ENCODE measurements at places on chromosomes 5 and 9. TPM values are rescaled to one million over a fixed set of nuclear protein-coding genes. Genes with fewer than 3 reads are reported as not detected.

DNA sequence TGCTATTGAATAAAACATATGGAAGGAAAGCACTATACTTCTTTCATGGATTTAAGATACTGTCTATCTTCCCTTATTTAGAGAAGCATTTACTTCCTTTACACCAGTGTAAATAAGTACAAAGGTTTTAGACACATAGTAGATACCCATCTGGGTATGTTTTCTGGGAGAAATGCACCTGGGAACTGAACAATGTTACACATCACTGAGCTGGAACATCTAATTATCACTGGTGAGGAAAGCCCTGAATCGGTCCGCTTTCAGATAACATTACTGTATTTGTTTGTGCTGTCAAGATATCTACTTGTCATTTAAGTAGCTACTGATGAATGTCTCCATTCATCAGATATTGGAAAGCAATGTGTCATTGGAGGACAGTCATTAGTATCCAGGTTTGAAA lies 964.7 kb upstream of the PTPRD start:
- DNase-seq, result no peak

DNA sequence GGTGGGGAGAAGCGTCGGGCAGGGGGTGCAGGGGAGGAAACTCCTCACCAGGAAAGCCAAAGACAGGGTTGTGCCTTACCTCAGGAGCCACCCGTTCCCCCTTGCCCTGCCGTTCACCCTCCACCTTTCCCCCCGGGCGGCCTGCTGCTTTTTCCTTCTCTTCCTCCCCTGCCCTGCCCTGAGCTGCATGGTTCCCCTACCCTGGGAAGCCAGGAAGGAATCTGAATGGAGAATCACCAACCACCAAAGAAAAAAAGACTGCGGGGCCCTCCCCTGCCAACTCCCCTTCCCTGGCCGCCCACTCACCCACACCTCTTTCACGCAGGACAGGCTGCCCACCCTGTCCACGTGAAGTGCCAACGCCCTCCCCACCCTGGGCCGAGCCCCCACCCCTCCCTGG lies 820 bp upstream of the NFX1 start:
- no peak for DNase-seq

GAS1 gene
- 73.9 TPM for total RNA-seq

CD72 gene
- 1.3 TPM for total RNA-seq

DNA sequence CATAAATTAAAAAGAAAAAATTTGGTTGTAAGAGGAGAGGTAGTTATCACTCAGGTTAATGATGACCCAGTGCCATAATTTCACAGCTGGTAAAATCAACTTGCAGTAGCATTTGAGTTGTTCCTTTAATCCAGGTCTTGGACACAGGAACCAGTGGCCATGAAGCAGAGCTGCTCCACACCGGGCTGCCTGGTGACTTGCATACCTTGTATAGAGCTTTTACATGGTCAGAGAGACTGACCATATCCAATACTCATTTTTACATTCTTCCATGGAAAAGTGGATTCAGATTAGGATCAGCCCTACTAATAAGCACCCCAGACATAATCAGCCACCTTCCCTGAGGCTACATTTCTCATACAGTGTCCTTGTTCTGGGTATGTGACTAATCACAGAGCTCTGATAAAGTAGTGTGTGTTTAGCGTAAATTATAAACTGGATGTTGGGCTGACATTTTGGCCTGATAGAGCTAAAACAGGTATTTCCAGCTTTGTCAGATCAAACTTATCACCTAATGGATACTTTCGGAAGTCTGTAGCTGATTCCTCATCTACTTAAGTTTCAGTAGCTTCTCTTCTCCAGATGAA lies 77.0 kb upstream of the ZSWIM6 start:
- no peak for DNase-seq

IFNB1 gene
- not detected for total RNA-seq

DNA sequence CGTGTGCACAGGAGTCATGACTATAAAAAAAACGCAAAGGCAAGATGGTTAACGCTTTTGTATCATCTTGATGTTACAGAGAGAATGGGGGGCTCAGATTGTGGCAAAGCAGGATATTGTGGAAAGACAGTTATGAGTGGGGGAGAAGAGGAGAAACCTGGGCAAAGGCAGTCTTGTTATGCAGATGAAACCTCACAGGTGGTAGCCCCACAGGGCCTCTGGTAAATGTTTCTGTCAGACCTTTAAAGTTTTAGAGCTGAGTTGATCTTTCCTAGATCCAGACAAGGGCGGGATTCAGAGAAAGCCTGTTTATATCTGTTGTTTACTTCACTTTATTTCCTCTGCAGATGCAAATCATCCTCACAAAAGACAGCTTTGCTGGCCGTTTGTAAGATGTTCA lies 55.2 kb downstream of the C9orf85 start:
- DNase-seq, result no peak

MSX2 gene
- 2.6 TPM for total RNA-seq

GRCh38 chr9:119240546-119240945 lies 128.7 kb downstream of the BRINP1 start:
- DNase-seq, result no peak

DNA sequence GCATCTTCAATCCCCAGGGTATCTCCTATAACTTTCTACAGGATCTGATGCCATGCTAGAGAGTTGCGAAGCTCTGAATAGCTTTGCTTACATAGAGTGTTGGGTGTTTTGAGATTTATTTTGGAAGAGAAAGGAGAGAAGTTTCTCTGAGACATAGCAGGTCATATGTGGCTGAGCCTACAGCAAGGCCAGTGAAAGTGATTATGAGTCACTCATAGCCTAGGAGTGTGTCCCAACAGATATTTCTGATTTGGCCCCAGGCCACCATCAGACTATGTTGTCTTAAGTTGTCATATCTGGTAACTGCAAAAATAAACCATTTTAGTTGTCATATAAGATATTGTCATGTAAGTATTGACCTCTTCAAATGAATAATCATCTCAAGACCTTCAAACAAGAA lies 132.0 kb upstream of the RAI14 start:
- DNase-seq, result no peak

DNA sequence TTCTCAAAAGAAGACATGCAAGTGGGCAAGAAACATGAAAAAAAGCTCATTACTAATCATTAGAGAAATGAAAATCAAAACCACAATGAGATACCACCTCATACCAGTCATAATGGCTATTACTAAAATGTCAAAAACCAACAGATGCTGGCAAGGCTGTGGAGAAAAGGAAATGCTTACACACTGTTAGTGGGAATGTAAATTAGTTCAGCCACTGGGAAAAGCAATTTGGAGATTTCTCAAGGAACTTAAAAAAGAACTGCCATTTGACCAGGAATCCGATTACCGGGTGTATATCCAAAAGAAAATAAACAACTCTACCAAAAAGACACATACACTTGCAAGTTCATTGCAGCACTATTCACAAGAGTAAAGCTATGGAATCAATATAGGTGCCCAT lies 595.4 kb upstream of the RIOK2 start:
- no peak for DNase-seq

ADAMTS2 gene
- total RNA-seq, result 27.1 TPM

GRCh38 chr5:73311291-73312110 lies 137.1 kb downstream of the FOXD1 start:
- DNase-seq, result peak; percentile 34

SMIM3 gene
- 8.4 TPM for total RNA-seq

- no peak for DNase-seq
Measured at GRCh38 chr5:5116956-5117355, 23.2 kb upstream of the ADAMTS16 start.

GRCh38 chr9:131276891-131277286 lies 579 bp upstream of the FAM78A start:
- no peak for DNase-seq

PHF24 gene
- 36.0 TPM for total RNA-seq

GRCh38 chr9:77211561-77211960 lies 34.2 kb downstream of the VPS13A start:
- DNase-seq, result no peak

DNA sequence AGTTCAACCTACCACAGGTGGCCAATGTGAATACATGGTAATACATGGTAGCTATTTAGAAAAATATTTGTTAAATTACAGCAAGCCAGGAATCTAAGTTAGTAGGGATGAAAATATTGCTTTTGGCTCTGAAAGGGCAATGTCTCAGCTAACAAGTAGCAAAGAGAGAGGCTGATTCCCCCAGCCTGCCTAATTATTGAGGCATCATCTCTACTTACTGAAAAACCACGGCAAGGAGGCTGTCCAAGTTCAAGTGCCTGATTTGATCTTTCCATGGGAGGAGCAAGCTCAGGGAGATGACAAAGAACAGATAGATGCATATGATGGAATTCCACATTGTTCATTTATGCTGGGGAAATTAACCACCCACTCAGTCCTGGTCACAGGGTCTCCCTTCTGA lies 28.7 kb upstream of the UBTD2 start:
- DNase-seq, result no peak

DNA sequence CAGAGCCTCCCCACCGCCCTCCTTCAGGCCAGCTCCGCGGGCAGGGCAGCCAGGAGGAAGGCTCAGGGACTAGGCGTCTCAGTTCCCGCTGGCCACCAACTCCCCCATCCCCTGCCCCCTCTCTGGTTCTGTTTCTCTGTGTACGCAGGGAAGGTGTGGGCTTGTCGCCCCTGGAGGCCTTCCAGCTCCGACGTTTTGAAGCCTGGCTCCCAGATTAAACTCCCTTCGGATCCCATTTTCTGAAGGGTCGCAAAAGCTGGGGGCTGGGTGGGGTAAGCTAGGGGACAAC lies 346 bp downstream of the ATOX1 start:
- DNase-seq, result no peak

DNA sequence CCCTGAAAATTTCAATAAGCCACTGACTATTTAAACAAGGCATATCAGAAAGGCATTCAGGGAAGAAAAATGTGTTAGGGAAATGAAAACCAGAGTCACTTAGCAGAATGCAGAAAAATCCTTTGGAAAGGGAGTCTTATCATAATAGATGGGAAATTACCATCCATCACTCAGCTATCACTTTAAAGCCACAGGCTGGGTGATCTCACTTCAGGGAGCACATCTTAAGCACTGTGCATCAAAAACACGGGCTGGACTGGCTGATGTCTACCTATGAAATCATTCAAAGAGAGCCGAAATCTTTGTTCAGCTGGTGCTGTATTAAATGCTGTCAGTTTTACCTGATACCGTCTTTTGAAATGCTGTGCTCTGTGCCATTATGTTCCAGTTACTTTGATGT lies 73.5 kb downstream of the C9orf57 start:
- DNase-seq, result no peak

DNA sequence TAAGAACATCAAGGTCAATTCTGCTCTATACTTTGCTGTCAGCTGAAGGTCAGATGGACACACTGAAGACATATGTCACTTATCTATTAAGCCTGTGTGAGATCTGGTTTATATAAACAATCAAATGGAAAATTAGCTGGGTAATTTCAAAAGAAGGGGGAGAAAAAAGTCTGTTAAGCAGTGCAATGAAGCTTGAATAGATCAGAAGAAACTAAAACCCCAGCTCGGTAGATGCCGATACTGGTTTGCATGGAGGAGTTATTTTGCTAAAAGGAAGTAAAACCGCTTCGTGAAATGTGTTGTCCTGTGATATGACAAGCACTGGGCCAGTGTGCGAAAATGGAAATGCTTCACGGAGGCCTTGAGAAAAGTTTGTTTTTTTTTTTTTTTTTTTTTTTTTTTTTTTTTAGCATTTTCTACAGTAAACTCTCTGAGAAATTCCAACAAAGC lies 148.8 kb downstream of the MEF2C start:
- DNase-seq, result peak; percentile 33

DNA sequence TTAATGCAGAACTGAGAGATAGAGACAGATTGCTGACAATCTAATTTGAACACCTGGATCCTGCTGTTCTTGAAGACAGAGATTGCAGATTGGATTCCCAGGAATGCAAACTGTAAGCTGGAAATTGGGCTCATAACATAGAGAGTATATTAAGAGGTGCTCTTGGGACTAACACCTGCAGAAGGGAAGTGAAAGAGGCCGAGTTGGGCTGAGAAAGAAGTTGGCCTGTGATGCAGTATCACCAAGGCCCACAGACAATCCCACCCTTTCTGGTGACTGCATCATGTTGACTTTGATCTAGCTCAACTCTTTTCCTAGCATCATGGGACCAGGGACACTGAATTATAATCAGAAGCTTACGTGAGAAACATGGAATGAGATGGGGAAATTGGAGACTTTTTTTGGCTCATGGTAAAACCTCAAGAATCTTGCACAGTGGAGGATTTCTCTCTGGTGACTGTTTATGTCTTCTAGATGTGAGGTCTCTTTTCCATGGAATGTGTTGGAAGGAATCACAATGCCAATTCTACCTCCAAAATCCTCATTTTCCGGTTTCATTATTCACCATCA lies 36.5 kb upstream of the NUDT12 start:
- no peak for DNase-seq

DNA sequence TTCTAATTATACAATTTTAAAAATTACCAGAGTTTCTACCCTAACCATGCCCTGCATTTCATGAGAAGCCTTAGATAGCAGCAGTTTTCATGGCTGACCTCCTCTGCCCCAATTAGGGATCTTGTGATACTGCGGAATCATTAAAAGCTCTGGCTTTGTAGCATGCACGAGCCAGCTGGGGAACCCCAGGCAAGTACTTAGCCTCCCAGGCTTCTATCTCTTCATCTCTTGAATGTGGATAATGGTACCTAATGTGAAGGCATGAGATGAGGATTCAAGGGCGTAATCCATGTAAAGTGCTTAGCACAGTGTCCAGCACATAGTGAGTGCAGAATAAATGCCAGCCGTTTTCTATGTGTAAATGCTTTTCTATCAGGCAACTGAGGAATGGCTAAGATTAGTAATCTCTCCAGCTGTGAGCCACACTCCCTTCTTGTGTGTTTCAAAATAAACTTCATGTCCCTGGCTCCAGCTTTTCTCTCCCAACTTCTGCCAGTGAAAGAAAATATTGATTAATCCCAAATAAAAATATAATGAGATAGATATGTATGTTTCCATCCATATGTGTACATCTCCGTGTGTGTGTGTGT lies 88.4 kb downstream of the APBA1 start:
- DNase-seq, result no peak

SVEP1 gene
- total RNA-seq, result 10.9 TPM

KCNN2 gene
- 7.3 TPM for total RNA-seq

RGS14 gene
- 14.4 TPM for total RNA-seq

DNA sequence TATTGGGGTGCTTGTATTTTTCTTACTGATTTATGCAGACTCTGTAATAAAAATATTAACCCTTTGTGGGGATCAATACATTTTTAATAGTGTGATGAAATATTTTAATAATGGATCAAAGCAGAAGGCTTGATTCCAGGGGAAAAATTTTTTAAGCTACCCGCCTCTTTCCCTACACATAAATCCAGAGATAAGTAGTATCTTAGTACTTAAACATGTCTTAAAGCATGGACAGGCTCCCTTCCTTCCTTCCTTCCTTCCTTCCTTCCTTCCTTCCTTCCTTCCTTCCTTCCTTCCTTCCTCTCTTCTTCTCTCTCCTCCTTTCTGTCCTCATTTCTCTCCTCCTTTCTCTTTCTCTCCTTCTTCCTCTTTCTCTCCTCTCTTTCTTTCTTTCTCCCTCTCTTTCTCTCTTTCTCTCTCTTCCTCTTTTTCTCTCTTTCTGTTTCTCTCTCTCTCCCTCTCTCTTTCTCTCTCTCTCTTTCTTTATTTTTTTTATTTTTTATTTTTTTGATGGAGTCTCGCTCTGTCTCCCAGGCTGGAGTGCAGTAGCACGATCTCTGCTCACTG lies 78.0 kb upstream of the SPRY4 start:
- no peak for DNase-seq

GRCh38 chr5:42872865-42873264 lies 61.2 kb upstream of the SELENOP start:
- no peak for DNase-seq

HTR4 gene
- 6.6 TPM for total RNA-seq

Data from spinal cord (tissue), 10 donors.